HL-60 (cell line): ENCODE measurements at places on chromosomes 7 and 10.

DNA sequence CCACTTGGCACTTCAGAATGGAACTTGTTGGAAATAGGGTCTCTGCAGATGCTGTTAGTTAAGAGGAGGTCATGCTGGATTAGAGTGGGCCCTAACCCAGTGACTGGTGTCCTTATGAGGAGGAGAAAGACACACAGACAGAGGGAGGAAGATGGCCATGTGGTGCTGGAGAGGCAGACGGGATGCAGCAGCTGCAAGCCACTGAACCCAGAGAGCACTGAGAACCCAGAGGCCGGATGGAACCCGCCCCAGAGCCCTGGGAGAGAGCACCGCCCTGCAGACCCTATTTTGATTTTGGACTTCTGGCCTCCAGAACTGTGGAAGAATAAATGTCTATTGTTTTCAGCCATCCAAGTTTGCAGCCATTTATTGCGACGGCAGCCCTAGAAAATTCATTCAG, 58.0 kb upstream of the EBF3 start:
- DNase-seq, result no peak

DNA sequence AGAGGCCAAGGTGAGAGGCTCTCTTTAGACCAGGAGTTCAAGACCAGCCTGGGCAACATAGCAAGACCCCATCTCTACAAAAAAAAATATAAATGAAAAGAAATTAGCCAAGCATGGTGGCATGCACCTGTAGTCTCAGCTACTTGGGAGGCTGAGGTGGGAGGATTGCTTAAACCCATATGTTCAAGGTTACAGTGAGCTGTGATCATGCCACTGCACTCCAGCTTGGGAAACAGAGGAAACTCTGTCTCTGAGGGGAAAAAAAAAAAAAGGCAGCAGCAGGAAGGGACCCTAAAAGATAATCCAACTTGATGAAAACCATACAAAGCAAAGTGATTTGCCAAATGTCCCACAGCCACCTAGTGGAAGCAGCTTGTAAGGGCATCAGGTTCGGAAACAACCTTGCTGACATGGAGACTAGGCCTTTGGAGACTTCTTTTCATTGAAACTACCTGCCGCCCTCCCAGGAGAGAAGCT, 15.6 kb upstream of the PBLD start:
- peak; percentile 25 for DNase-seq

GRCh38 chr10:8431511-8431910, 377.0 kb downstream of the GATA3 start:
- no peak for DNase-seq

DNA sequence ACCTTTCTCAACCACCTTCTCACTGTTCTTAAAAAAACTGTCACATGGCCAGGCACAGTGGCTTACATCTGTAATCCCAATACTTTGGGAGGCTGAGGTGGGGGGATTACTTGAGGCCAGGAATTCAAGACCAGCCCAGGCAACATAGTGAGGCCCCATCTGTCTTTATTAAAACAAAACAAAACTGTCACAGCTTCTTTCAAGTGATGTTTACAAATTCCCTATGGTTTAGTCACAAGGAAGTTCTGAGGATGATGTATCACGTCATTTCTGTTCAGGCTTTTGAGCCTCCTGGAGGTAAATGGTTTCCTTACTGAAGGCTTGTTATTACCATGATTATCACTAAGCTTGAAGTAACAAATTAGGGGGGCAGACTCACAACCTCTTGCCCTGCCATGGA, 186.2 kb downstream of the CFTR start:
- no peak for DNase-seq

DNA sequence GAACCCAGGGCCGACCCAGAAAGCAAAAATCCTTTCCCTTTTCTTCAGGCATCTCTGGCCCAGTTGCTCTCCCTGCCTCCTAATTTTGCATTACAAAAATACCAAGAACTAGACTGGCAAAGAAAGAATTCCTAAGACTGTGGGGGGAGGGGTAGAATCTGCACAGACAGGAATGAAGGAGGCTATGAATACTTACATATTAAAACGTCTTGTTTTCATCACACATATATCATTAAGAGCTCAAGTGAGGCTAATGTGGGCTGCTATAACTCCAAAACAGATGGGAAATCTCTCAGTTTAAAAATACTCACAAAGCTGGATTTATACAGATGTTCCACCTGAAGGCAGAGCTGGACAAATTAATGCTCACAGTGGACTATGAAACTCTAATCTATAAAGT, 29.2 kb upstream of the MKX start:
- no peak for DNase-seq

GRCh38 chr10:5229019-5229418, 32.4 kb downstream of the AKR1C4 start:
- no peak for DNase-seq

DNA sequence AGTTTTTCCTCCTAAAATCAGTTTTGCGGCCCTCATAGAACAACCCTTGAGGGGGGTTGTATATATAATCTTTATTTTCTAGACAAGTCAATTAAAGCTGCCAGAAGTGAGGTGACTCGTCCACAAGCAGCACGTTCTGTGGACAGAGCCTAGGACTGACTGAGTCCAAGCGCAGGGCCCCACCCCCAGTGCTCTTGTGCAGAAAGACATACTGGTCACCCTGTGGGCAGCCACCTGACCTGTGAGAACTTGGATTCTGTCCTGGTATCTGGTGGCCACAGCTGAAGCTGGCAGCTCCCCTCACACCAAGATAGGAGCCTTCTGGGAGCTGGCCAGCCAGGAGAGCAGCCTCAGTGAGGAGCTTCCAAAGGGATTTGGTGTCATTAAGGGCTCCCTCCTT, 89.3 kb downstream of the GRK5 start:
- DNase-seq, result no peak

DNA sequence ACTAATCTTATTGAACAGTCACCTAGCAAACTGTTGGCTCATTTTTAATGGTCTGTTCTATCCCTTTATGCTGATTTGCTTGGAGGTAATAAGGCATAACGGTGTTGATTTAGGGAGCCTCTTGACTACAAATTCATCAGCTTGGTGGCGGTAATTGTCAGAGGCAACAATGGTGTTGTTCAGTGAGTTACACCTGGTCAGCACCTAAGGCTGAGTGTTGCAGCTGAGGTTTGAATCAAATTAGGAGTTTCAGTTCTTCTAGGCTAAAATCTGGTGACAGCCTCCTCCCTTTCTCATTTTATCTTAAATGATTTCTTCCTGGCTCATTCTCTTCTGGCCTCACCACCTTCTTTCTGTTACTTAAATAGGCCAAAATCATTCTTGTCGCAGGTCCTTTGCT, 42.3 kb upstream of the SP8 start:
- no peak for DNase-seq

DNA sequence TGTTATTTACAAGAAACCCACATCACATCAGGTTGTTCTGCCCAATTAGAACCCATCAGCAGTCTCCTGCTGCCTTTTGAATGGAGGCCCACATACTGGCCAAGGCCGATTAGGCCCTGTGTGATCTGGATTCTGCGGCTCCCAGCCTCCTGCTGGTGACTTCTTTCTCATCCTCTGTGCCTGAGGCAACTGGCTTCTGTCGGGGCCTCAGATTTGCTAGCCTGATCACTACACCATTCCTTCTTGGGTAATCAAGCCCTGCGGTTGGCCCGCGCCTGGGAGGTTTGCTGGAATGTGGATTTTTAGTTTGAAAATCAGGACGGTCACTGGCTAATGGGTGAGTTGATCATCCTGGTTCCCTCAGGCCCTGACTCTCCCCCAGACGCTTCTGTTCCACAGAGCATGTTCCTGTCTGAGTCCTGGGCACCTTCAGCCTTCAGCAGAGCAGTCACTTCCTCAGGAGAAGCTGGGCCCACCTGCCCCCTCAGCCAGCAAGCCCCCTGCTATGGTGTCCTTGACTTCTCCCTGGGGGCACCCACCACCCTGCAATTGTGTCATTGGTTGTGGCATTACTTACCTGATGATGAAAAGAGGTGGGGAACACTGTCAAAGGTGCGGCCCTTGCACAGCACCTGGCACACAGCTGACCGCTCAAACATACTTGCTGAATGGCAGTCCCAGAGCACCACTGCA, 207.6 kb downstream of the PHTF2 start:
- no peak for DNase-seq

DNA sequence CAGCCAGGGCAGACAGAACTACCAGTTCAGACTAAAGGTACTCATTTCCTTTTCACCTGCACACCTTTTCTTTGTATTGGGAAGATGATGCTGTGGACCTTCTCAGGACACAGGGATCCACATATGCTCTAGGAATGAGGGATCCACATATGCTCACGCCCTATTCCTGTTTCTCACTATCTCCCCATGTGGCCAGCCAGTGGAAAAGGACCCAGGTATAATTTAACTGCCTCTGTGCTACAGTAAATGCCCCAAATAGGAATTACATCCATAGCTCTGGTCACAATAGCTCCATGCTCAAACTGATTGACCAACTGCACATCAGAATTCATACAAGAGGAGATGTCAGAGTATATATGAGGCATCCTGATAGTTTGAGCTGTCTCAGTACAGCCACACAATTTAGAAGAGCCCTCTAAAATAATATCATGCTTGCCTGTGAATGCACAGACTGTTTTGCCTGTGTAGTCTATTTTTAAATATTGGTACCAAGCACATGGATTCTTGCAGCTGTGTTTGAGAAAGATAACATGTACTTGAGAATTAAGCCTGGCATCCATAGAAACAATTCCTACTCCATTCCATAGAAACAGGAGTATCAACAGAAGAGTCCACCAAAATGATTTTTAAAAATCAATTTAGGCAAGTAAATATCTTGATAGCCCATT, 43.7 kb downstream of the CTTNBP2 start:
- no peak for DNase-seq

DNA sequence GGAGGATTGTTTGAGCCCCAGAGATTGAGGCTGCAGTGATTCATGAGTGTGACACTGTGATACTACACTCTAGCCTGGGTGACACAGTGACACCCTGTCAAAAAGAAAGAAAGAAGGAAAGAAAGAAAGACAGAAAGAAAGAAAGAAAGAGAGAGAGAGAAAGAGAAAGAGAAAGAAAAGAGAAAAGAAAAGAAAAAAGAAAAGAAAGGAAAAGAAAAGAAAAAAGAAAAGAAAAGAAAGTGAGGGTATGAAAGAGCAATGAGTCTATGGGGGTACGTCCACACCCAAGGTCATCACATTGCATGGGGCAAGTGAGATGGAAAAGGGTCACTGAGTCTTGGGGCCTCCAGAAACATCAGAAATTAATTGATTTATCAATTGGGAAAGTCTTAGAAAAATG, 135.2 kb upstream of the CSTF2T start:
- DNase-seq, result no peak

DNA sequence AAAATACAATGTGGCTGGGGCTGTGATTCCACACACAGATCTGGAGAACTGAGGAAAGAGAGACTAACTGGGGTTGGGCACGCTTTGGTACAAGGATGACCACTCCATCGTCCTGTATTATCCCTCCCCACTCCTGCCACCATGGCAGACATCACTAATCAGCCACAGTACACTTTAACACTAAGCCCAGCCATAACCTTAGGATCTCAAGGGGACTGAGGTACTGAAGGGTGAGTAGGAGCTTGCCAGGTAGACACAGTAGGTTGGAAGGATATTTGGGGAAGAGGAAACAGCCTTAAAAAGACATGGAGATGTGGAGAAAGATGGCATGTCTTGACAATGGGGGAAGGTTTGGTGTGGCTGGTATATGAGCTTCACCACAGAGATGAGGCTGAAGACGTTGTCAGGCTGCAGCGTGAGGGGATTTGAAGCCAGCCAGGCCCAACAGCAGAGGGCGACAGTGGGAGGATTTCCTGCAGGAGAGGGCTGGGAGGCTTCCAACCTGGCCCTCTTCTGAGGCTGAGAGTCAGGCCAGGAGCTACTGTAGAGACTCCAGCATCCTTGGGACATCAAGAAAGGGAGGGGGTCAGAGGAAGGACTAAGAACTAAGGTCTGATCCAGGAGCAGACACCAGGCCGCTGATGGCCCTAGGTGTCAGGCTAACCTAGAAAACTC, 58.6 kb upstream of the COL13A1 start:
- no peak for DNase-seq

GRCh38 chr7:69334701-69335100, 263.6 kb upstream of the AUTS2 start:
- no peak for DNase-seq

GRCh38 chr7:148463210-148463609, 127.4 kb upstream of the C7orf33 start:
- DNase-seq, result no peak

DNA sequence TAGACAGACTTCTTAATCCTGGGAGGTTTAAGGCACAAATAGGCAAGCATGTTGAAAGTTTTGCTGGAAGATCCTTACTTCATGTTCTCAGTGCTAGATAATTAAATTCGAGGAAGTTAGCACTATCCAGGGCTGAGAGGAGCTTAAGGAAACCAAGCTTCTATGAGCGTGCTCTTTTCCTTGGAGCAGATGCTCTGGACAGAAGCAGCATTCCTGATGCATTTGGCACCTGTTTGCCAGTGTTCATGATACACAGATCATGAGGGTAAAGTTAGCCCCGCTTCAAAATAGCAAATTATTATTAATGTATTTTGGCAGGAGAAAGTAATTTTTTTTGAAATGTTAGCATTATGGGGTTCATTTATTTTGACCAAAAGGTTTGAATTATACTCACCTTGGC, 9.4 kb downstream of the HDAC9 start:
- DNase-seq, result no peak

- DNase-seq, result no peak
These were observed 225.7 kb downstream of the BAMBI start for GRCh38 chr10:28903063-28903462.

GRCh38 chr10:8502573-8502972, 448.1 kb downstream of the GATA3 start:
- DNase-seq, result no peak
